ENCODE measurements at places on chromosomes 7 and 10. TPM values are rescaled to one million over a fixed set of nuclear protein-coding genes. Genes with fewer than 3 reads are reported as not detected.

ATAD1 gene
- 29.1 TPM for total RNA-seq

RBP4 gene
- total RNA-seq, result 23.3 TPM

JAZF1 gene
- 16.5 TPM for total RNA-seq

HNRNPF gene
- total RNA-seq, result 137 TPM

UCN3 gene
- total RNA-seq, result not detected

DNA sequence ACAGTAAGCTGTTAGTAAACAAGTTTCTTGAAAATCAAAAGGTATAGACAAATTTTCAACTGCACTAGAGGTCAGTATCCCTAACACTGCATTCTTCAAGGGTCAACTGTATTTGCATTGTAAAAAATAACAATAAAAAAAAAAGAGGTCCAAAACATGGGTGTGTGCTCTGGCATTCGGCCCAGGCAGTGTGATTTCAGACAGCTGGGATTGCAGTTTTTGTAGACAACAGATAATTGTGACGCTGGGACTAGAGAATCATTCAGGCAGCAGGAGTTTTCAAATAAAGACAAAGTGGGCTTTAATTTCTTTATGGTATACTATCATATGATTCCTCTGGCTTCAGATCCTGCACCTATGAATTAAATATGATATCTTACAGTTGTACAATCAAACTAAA is 543.2 kb upstream of the SEMA3D start:
- DNase-seq, result no peak

GRCh38 chr10:119644205-119644814 is 6.9 kb upstream of the BAG3 start:
- no peak for DNase-seq

DNA sequence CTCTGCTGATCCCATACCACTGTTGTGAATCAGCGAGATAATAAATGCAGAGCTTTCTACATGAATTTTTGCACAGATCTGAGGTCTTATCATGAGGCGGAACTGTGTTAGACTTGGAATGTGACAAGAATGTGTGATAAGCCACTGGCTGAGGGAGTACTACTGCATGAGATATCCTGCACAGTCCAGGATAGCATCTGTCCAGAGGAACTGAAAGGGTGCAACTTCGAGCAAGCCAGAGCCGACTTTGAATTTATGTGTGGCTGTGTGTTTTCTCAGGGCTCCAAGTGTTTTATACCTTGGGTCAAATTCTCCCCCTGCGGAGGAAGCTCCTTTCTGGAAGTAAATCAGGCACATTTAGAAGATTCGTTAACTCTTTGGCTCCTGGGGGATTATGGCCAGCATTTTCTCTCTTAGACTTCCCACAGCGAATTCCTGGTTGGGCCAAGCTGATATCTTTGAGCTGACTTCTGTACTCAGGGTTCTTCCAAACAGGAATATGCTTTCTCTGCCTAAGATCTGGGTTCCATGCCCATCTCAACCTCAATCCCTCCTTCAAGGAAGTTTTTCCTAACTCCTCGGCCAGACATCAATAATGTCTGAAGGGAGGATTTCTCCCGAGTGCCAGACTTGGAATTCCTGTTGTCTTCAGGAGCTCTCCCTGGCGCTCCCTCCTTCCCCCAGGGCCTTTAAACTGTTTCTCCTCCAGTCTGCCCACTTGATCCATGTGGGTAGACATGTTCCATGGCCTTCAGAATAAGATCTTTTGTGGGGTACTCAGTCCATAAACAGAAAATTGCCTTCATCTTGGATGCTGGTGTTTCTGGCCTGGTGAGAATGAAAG is 2.5 kb upstream of the MEST start:
- no peak for DNase-seq

DNA sequence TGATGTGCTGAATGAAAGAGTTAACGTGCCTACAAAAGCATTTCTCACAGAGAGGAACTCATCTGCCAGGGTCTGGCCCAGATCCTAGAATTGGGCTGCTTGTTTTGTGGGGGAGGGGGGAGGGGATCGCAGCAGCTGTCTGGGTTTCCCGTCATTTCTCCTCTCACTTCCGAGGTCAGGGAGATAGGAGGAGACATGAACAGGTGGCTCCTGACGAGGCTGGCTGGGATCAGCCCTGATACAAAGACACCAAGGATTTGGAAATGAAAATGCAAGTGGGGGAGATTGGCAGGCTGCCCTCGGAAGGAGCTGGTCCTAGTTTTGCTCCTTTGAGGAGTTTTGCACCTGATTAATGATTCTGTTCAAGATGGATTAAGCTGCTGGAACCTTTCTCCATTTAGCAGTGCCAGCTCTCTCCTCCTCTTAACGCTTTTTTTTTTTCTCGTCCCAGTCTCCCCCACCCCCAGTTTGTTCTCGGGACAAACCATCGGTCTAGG is 86.8 kb upstream of the KMT2C start:
- no peak for DNase-seq

GRCh38 chr7:25594728-25595127 is 366.4 kb upstream of the NPVF start:
- DNase-seq, result no peak

GRCh38 chr7:155251831-155252230 is 45.8 kb upstream of the INSIG1 start:
- no peak for DNase-seq

GRCh38 chr7:14069961-14070360 is 80.5 kb upstream of the ETV1 start:
- no peak for DNase-seq

- DNase-seq, result no peak
Measured at GRCh38 chr7:155743177-155743576, 69.1 kb downstream of the SHH start.

DNA sequence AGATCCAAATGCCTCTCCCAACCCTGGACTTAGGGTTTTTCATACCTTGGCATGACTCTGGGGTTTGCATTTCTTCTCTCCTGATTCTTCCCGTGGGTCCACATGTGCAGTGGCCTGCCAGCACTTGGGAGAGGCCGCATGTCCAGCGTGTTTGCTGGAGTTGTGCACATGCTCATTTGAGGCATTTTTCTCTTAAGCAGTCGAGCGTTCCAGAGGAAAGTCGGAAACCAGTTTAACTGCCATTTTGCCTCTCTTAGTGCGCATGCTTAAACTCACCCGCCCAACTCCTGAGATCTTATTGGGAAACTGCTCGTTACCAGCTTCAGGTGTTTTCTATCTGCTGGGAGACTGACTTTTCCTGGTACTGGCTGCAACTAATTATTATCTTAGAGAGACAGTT is 888.4 kb upstream of the PHF14 start:
- DNase-seq, result no peak

DNA sequence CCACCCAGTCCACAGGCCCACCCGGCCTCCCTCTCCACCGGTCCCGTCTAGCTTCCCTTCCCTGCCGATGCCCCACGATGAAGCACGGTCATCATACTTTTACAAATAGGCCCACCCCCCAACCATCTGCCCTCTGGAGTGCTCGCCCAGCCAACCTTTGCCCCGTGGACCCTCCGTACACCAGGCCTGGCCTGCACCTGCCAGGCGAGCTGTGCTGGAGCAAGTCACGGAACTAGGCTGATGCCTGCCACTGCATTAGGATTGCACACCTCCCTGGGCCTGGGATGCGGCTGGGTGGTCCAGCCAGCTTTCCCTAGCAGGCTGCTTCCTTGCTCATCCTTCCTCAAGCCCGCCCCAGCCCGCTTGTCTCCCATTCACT is 44.7 kb downstream of the PPIF start:
- no peak for DNase-seq

DNA sequence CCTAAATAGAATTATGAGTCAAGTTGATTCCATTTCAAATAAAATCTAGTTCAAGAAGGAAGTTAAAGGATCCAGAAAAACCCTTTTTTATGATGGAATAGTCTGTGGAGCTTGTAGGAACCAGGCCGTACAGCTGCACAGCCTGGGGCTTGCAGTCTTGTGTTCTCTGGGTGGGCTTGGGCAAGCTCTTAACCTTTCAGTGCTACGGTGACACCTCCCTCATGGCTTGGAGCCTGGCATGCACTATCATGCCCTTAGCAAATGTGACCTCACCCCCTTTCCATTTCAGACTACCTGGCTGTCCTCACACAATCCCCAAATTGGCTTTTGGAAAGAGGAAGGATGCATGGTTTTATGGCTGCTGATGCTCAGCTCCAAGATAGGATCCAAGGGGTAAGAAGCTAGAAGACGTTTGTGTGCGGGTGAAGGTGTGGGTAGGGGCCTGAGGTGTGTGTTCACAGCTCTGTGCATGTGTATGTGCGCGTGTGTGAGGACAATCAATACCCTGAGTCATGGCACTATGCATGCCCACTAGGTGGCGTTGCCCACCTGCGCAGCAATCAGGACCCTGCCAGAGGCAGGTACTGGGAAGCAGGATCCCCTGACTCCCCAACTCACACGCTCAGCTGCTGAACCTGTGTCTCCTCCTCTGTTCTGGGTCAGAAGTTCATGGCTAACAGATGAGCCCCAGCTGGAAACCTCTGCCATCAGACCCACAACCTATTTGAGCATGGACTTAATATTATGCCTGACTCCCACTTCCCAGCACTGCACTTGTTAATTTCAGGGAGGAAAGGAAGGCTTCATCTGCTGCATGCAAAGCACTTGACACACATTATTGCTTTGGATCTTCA is 113.4 kb downstream of the PTPN20 start:
- DNase-seq, result no peak

DNA sequence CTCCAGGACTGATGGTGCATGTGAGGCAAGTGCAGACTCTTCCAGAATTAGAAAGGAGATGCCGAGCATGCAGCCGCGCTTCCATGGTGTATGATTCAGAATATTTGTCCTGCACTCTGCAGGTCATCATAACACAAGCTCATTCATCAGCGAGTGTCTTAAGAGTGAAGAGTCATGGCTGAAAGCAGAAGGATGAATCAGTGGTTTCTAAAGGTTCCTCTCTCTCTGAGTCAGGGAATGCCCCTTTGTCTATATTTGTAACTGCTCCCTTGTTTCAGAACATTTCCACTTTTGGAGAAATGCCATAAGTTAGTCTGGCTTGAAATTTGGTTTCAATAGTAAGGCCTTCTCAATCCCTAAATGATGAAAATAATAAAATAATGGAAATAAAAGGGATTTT is 52.3 kb downstream of the HECW1 start:
- no peak for DNase-seq

GRCh38 chr7:30708412-30708811 is 26.2 kb upstream of the CRHR2 start:
- DNase-seq, result no peak

DNA sequence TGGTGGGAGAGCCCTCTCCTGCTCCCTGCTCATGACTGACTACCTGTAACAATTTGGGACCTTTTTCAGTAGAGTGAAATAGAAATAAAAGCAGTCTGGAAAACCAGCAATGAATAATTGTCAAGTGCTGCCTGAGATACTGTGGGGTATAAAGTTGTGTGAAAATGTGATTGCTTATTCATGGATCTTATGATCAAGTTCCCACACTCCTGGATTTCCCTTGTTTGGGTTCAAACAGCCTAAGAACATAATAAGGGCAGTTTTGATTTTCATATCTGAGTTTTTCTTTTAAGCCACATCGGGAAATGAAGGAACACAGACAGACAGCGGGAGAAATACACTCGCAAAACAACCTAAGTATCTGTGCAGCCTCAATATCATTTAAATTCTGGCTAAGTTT is 52.9 kb downstream of the CALD1 start:
- DNase-seq, result no peak

DNA sequence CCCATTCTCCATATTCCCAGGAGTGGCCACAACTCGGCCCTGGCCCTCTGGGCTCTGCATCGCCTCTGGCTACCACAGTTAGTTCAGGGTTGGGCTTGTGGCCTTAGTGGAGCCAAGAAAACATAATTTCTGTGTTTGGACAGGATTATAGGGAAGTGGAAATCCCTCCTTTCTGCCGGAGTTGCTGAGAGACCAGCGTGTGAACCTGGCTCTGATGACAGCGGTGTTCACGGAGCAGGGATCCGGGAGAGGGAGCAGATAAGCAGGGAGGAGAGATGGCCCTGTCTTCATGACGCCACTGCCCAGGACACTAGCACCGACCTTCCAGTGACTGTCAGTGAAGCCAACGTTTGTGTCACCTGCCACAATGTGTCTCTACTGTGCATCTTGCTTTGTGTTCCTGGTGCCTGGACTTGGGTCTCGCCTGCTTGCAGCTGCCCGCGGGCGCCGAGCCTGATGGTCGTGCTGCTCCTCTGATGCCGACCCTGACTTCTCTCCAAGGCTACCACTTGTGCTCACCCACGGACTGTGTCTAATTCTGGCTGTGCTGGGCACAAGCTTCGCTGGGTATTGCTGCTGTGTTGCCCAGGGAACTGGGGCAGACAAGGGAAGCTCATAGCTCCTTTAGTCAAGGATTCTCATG is 67.0 kb upstream of the VIPR2 start:
- DNase-seq, result no peak

DNA sequence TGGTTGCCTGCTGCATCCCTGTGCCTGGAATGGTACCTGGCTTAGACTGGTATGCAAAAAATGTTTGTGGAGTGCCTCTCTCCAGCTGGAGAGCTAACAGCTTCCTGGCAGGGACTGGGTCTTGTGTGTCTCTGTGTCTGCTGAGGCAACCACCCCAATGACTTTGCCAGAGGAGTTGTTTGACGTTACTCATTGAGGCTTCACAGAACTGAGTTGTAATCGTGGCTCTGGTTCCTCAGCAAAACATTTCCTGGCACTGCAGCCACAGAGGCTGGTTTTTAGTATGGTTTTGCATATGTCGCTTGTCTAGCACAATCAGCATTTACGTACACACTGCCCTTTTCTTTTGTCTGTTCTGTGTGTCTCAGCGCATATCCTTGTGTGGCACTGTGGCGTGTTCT is 7.5 kb downstream of the ZNF282 start:
- DNase-seq, result no peak

DNA sequence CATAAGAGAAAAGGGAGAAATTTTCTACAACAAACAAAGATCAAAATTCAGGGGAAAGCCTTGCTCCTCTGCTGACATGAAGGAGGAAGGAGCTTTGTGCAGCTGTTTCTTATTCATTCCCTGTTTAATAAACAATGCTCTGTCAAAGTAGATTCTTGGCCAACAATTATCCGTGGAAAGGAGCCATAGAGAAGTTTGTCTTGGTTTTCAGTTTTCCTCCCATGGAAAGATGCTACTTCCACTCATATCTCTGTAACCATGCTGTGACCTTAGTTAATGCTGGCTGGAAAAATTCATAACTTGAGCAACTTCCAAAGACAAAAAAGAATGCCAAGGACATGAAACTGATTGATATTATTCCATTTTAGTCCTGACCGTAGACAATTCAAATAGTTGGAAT is 8.1 kb downstream of the DDC start:
- no peak for DNase-seq

GRCh38 chr10:75899816-75900390 is 468.5 kb downstream of the LRMDA start:
- no peak for DNase-seq
